SW 1271 (cell line): ENCODE measurements at places on chromosomes 12 and 14.

DNA sequence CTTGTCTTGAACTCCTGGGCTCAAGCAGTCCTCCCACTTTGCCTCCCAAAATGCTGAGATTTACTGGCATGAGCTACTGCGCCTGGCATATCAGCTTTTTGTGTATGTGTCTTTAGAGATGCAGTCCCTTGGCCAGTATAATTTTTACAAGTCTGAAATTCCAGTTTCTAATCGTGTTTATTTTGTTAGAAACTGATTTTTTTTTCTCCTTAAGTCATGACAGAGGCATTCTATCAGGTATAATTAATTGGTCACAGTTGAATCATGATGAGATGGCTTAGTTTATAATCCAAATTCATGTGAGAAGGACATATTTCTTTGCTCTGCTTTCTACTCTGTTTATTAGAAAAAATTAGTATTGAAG is 98.9 kb downstream of the PCNX1 start:
- DNase-seq: no peak

DNA sequence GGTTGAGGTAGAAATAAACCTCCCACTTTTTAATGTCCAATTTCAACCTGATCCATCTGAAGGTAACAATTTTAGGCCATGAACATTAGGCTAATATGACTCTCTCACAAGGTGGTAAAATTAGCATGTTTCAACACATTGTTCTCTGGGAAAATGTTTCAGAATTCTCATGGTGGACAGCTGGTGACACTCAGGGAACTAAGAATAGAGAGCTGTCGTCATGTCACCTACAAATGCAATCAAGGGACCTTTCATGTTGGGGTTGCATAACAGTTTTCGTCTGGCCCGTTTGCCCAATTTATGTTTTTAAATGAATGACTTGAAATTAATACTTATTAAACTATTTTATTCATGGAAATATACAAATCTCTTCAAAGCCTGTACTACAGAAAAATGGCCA is 180.7 kb upstream of the PRICKLE1 start:
- DNase-seq: no peak

DNA sequence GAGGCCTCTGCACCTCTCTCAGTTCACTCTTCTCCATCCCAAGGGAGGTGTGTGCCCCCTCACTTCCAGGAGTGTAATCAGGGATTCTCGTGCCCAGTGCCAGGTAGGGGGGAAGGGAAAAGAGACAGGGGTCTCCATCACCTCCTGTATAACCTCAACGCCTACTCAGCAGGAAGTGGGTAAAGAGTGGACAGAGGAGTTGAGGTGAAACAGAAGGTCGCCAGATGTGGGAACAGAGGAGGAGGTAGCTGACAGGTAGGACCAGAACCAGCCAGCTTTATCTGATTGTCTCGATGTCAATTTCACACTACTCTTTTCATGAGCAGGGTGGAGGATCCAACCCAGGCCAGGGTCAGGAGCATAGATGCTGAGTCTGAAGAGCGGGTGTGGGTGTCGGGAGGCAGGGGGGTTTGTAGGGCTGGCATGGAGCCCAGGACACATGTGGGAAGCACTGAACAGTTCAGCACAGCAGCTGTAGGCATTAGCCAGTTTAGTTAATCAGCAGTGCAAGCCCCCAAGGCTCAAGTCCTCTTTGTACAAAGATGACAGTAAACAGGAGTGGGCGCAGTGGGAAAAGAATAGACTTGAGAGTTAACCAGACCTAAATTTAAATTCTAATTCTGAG is 213.5 kb downstream of the PELI2 start:
- no peak for DNase-seq

GRCh38 chr12:62760779-62761178 is 174.2 kb downstream of the PPM1H start:
- DNase-seq: no peak

DNA sequence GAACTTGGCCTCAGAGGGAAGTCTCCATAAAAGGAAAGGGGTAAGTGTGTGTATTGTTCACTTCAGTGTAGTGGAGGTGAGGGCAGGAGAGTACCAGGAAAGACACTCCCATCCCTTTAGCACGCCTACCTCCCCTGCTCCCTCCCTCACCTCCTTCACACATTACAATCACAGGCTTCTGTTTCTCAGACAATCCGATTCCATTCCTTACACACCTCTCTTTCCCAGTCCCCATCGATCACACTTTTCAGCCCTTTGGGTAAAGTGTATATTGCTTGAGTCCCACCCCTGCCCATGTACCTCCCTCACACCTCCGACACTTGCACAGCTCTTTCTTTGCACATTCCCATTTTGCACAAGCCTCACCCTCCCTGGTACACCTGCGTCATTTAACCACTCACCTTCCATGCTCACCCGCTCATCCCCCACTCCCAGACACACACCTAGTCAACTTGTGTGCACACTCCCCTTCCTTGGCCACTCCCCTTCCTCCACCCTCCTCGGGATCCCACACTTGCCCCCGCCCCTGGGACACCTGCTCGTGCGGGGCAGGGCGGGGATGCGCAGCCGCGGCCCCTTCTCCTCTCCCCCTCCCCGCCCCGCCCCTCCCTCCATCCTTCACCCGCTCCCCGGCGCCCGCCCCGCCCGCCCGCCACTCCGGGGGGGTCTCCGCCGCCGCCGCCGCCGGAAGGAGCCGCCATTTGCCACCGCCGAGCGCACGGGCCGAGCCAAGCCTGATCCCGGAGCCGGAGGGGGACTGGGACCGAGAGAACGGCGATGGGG is at the start of gene MARCHF9:
TSS of gene MARCHF9 (plus strand) at position 693 of the 783 bp plus-strand sequence. CDS start 426 bp downstream, outside the sequence.
- DNase-seq: no peak

- DNase-seq: no peak
Measured at GRCh38 chr12:121314431-121314830, 17.9 kb upstream of the CAMKK2 start.

DNA sequence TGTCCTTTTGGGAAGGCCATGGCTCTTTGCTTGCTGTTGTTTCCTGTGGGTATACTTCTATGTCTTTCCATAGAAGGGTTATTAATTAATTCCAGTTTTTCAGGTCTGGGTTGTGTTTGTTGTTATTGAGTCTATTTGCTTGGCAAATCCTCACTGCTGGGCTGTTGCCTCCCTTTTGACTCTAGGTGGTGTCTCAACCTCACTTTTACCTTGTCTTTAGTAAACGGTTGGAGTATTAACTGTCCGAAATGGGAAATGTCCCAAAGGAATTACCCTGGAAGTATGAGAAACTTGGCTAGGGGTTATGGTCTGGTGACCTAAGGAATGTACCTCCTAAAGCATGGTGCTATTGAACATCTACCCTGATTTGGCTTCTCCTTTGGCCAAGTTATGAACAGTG is 16.7 kb downstream of the PRH1 start:
- no peak for DNase-seq
